ENCODE measurements at places on chromosomes 2 and 18.
A peak's percentile ranks its signal among the peaks of the same experiment; 100 is the strongest.

DNA sequence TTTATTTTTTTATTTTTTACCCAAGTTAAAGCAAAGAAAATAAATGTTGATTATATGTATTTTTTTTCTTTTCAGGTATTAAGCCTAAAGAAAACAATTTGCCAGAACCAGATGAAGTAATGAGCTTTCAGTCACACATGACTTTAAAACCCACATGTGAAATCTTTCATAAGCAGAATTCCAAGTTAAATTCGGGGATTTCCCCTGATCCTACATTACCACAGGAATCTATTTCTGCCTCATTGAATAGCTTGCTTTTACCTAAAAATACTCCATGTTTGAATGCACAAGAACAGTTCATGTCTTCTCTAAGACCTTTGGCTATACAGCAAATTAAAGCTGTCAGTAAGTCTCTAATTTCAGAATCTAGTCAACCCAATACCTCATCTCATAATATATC is 26.6 kb downstream of the GEN1 start:
- DNase-seq: no peak

- DNase-seq: no peak
Observed at GRCh38 chr2:201404699-201405280, 46.5 kb downstream of the TRAK2 start.

DNA sequence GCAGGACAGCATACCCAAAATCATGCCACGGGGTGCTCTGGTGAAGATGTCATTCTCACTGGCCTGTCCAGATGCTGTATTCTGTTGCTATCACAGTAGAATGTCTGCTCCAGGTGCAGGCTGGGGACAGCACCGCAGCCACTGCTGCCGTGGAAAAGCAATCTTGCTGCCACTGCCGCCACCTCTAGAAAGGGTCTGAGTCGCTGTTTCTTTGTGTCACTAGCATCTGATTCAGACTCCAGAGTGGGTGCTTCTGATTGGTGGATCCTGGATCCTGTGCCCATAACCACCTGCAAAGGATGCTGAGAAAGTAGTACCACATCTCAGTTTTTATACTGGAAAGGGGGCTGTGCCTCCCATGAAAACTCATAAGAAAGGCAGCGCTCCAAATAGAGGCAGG is 45.3 kb upstream of the CTLA4 start:
- no peak for DNase-seq

DNA sequence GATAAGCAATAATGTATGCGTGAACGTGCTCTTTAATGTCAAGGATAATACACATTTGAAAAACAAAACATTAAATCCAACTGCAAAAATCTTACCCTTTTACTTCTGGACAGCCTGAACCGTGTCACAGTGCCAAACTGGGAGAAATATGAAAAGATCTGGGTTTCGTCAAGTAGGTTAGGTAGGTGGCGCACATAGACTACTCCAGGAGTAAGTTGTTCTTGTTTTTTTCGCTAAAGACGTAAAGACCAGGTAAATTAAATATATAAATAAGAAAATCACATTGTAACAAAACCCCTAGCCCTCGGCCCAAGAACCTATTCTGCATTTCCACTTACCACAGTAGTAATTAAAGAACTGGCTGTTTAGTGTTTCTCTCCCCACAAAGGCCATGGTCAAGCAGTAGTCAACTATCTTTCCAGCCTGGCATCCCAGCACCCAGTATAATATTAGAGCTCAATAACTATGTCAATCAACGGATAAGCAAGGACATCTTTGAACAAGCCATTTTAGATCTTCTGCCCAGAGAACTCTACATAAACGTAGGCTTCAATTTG is 1.1 kb downstream of the NIFK start:
- peak; percentile 52 for DNase-seq

- peak; percentile 72 for DNase-seq
Observed at GRCh38 chr2:219362524-219363164, 25.1 kb downstream of the DNPEP start.

DNA sequence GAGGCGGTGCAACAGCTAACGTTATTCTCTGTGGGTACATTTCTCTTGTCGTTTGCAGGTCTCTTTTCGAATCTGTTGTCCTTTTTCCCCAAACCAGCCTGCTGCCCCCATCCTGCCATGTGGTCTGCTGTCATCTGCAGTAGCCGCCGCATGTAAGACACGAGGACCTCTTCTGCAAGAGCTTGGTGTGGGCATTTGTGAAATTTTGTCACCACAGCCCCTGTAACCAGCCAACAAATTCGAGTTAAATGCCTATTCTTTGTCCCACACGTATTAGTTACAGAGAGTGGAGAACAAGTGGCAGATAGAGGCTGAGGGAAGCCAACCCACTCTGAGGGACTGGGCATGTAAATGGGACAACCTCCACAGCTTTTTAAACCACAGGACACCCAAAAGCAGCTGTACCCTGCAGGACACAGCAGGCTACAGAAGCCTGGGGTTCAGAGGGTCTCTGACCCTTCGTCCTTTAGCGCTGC is 35.0 kb downstream of the ITGA6 start:
- no peak for DNase-seq

DNA sequence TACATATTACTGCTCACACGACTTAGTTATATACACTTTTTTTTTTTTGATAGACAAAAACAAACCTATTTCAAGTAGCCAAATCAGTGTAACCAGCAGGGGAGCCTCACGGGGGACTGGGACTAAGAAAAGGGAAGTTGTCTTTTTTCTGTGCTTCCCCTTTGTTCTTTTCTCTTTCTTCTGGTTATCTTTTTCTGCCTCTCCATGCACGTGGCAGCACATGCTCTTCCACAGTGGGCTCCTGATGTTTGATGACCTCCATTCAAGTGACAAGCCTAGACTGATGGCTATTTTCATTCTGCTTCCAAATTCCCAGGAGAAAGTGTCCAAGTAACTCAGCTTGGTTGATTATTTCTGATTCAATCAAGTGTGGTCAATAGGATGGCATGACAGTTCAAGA is 98.2 kb upstream of the STK39 start:
- no peak for DNase-seq

DNA sequence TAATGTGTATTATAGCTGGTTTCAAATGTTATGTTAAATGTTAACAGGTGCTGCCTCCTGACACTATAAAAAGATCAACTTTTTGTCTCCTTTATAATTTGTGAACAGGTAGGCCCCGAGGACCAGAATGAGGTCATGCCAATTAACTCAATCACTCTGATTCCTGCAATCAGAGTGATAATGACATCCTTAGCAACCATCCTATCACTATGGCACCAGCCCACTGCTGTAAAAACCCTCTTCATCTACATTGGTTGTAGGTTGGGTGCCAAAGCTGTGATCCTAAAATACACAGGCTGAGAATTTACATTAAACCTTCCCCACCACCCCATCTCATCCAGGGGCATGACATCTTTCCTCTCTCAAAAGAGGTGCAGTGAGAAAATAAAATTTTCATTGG is 103.5 kb downstream of the CPO start:
- no peak for DNase-seq

DNA sequence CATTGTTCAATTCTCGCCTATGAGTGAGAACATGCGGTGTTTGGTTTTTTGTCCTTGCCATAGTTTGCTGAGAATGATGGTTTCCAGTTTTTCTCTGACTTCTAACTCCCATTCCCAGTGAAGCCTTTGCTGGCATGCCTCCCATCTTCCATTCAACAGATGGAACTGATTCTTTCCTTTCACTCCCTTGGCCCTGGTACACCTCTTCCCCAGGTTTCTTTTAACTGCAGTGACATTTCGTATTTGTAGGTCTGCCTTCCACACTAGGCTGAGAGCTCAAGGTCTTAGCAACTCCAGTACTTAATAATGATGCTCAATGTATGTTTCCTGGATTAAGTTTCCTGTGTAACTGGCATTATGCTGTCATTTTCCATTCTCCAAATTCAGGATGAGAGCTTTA is 48.5 kb downstream of the GAREM1 start:
- no peak for DNase-seq

DNA sequence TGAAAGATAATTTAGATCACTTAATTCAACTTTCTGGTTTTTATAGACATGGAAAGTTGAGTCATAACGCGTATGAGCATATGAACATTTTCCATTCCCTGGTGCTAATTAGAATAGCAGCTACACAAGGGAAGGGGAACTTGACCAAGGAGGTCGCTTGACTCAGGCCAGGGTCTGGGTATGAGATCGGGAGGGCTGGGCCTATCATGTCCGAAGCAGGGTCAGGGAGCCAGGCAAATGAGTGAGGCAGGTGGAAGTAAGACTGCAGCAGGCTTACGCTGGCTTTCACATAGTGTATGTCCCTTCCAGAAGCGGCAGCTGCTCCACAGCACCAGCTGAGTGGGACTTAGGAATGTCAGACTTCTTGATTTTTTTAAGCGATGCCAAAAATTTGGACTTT is 14.7 kb downstream of the RALB start:
- no peak for DNase-seq

DNA sequence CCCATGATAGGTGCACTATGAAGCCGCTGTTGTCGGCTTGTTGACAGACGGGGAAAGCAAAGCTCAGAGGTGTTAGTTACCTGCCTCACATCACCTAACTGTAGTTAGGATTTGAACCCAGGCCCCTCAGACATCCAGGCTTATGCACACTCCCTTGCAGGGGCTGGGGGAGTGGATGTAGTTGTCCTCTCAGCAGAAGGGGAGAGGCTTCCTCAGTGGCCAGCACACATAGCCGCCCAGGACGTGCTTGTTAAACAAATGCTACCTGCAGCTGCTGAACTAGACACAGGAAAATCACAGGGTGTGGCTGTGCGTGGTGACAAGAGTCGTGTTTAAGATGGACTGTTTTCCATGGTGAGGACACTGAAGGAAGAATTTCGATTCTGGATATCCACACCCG is 39.2 kb downstream of the GREB1 start:
- no peak for DNase-seq

DNA sequence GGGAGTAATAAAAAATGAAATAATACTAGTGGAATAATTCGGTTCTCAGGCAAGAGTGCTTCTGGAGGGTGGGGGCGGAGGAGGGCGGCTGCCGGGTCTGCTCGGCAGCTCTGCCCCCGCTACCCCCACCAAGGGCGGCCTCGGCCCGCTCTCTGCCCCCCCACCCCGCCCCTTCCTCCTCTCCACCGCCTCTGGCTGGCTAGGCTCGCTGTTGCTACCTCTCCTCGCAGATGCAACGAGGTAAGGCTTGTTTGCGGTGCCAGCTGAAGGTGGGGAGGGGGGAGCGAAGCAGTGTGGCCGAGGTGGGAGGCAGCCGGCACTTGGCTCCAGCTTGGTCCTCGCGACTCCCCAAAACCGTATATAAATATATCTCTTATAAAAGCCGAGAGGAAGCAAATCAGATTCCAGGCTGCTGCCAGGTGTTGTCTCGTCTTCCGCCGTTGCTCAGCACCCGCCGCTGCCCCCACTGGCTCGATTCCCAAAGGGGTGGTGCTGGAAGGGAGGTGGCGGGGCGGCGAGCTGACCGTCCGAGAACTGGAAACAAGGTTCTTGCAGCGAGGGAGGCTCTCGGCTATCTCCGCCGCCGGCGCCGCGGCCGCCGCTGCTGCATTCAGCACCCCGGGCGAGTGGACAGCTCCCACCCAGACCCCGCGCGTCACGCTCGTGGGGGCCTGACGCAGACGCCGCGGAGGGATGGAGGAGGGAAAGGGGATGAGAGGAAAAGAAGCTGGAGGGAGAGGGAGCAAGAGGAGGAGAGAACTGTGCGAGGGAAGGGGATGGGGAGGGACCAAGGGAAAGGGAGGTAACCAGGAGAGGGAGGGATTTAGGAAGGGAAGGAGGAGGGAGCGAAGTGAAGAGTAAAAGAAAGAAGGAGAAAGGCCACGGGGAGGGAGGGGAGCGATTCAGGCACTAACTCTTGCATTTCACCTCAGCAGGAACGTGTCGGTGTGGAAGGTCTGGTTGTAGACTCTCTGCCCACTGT is at the start of gene MARCHF4:
TSS of gene MARCHF4 (minus strand) at position 763 of the 982 bp plus-strand sequence. CDS start 2,223 bp downstream, outside the sequence.
- peak; percentile 82 for DNase-seq

DNA sequence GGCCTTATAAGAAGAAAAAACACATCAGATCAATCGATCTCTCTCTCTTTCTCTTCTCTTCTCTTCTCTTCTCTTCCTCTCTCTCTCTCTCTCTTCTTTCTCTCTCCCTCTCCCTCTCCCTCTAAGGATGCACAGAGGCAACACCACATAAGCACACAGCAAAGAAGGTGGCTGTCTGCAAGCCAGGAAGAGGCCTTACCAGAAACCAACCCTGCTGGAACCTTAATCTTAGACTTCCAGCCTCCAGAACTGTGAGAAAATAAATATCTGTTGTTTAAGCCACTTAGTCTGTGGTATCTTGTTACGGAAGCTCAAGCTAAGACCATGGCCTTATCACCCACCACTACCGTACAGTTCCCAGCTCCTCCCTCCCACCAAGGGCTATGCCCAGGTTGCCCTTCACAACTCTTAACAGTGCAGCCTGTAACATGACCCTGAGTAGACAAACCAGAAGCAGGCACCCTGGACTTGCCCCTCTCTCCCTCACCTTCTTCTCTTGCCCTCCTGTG is 25.2 kb upstream of the TMEM237 start:
- DNase-seq: no peak

- peak; percentile 62 for DNase-seq
Observed at GRCh38 chr2:176432434-176432833, 163.2 kb downstream of the MTX2 start.

- peak; percentile 98 for DNase-seq
Observed at GRCh38 chr2:45935791-45936622, 284.5 kb downstream of the PRKCE start.

DNA sequence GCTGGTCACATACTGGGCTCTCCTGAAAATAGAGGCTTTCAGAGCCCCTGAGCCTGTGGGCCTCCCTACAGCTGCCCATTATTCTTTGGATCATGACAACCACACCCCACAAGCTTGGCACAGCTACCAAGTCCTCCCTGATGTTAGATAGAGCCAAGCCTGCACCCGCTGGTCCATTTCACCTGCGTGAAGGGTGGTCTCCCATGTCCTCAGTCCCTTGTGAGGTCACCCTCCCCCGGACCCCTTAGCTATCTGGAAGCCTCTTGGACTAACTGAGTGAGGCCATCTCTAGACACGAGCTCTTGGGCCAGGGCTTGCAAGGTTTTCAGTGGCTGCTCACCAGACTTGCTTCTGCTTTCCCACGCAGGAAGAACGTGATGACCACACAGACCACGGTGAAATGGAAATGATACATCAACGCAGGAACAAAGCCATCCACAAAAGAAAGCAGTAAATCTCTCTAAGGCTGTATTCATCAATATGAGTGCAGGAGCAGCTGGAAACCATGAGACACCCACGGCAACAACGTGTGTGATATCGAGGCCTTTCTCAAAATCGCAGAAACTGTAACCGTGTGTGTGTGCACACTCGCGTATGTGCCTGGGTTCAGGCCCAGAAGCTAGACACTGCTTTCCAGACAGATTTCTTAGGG is 10.1 kb upstream of the MAL start:
- no peak for DNase-seq

GRCh38 chr2:122515731-122516290 is 760.4 kb downstream of the TSN start:
- DNase-seq: no peak

DNA sequence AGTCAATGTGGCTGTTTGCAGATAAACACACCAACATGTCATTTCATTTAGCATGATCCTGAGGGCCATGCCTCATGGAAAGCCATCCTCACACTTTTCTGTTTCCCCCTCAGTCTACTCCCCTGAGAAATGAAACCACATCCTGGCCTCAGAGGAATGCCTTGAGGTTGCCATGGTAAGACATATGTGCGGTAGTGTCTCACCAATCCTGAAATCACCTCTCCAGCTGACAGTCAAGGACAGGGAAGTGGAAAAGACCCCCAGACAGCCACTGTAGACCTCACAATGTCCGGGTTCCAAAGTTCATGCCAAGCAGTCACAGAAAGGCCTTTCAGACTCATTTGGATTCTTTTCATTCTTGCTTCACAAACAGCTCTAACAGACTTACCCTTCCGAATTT is 175.2 kb upstream of the PKDCC start:
- no peak for DNase-seq
